ENCODE measurements at places on chromosomes 13 and 19.

GRCh38 chr19:13055213-13056051, 47.2 kb downstream of the LYL1 start:
- peak; percentile 81 for DNase-seq

DNA sequence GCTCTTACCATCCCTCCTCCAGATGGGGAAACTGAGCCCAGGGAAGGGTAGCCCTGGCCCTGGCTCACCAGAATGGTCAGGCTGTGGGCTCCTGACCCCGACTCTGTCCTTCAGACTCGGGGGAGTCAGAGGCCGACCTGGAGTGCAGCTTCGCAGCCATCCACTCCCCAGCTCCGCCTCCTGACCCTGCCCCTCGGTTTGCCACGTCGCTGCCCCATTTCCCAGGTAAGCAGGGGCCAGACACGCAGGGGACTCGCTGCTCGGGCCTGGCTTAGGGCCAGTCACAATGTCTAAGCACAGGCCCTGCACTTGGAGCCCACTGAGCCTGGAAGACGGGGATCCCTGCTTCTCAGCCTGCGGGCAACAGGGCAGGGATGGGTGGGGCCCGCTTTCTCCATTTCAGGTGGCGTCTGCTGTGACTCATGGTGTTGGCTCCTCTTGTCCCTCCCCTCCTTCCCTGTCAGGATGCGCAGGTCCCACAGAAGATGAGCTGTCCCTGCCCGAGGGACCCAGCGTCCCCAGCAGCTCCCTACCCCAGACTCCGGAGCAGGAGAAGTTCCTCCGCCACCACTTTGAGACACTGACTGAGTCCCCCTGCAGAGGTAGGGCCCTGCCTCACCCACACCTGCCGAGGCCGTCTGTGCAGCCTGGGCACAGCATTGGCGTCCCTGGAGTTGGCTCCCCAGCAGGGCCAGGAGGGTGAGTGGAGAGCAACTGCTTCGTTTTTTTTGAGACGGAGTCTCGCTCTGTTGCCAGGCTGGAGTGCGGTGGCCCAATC, 9.2 kb upstream of the OVOL3 start:
- DNase-seq: no peak

- DNase-seq: no peak
Measured at GRCh38 chr19:50831026-50831396, 2.4 kb downstream of the KLK15 start.

- DNase-seq: no peak
Measured at GRCh38 chr13:110713981-110714796, 689 bp downstream of the ING1 start.

GRCh38 chr19:34649886-34650543, 26.9 kb downstream of the SCGB2B2 start:
- no peak for DNase-seq

DNA sequence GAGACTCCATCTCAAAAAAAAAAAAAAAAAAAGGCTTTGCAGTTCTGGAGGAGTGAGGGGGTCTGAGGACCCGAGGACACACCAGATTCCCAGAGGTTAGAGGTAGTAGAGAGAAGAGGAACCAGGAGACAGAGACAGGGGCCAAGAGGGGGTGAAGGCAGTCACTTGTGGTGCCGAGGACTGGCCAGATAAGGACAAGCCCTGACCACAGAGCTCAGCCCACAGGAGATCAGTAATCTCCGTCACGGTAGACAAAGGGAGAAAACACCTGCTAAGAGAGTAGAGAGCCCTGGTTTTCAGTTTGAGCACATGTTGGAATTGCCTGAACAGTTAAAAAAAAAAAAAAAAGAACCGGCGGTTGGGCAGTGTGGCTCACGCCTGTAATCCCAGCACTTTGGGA, 1.7 kb upstream of the PRAM1 start:
- DNase-seq: no peak

- no peak for DNase-seq
Measured at GRCh38 chr13:21674490-21675009, 3.7 kb downstream of the FGF9 start.

DNA sequence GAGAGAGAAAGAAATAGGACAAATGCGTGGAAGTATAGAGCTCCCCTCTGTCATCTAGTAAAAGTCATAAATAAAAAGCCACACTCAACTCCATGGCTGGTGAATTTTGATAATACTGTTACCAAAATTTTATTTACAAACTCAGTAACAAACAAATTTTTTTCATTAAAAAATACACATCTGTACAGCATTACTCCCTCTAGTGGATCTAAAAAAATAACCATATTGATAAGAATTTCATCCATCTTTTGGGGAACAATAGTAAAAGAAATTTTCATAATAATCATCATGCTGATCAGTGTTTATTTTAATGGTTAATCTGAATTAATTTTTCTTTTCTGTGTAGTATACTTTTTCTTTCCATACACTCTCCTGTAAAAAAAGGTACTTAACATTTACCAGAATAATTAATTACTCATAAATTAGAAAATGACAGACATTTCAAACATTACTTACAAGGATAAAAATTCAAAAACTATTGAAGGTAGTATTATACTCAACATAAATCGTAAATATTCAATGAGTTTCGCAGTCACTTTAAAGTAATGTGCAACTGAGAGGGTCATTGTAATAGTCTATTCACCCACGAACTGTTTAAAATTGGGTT, 173.5 kb upstream of the LSM14A start:
- no peak for DNase-seq

GRCh38 chr13:73065036-73065435, 6.2 kb downstream of the KLF5 start:
- no peak for DNase-seq

DNA sequence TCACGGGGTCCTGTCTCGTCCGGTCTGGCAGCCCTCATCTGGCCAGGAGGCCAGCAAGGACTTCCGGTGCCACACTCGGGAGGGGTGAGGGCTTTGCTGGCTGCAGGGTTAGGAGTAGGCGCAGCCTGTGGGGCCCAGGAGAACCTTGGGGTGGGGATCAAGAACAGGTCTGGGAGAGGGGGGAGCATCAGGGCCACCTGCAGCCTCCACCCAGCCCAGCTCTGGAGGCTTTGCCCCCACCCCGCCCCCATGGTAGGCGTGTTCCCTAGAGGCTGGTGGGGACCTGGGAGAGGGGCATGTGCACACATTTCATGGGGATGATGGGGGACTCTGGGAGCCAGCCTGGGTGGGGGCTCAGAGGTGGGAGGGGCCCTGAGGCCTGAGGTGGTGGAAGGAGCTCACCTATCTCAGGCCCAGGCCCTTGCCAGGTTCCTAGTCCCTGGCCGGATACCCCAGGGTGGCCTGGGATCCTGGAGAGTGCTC, 23.3 kb downstream of the WTIP start:
- DNase-seq: no peak

- DNase-seq: no peak
Measured at GRCh38 chr13:38494445-38494844, 144.8 kb downstream of the UFM1 start.

DNA sequence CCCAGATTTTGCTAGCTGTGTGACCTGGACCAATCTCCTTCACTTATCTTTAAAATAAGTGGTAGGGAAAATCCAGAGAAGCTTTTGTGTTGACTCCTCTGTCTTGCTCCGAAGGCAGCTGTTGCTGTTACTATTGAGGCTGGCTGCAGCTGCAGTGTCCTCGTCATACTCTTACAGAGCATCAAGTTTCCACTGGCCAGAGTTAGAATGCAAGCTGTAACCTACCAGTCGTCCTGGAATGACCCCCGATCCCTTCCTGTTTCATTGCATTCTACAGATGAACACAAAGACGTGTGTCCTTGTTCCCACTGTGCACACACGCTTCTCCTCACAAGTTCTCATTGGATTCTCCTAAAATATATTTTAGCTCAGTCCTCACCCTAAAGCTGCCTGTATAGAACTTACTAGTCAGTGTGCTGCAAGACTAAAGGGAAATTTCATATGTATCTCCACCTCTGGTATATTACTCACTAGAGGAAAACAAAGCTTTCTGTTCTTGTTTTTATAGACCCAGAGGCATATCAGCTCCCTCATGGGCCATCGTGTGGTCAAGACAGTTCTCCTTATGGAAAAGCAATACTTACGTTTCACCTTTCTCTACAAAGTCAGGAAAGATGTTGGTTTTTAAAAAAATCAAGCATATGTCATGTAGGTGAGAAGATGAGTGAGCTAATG, 589.8 kb downstream of the LMO7 start:
- DNase-seq: no peak
